Activated CD4-positive, alpha-beta T cell treated with anti-CD3 and anti-CD28 coated beads for 4 hours (primary cell): ENCODE measurements at places on chromosomes 2 and 18.
A peak's percentile ranks its signal among the peaks of the same experiment; 100 is the strongest.

GRCh38 chr2:177314722-177315264, 50.3 kb upstream of the NFE2L2 start:
- no peak for DNase-seq

DNA sequence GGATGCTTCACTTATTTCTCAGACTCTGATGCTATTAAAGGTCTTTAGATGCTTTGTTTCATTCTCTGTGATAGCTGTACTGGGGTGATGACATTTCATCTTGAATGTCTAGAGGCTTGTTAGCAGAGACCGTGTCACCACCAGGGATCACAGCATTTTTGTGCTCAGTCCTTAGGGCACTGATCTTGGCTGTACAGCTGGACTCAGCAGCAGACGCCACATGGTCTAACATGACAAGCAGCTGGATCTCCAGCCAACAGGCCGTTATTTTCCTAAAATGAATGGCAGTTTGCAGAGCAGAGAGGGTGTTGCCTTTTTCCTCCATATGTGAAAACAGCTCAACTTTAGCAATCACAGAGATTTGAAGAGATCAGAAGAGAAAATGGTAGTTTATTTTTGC, 491.8 kb downstream of the CDH2 start:
- DNase-seq: no peak

DNA sequence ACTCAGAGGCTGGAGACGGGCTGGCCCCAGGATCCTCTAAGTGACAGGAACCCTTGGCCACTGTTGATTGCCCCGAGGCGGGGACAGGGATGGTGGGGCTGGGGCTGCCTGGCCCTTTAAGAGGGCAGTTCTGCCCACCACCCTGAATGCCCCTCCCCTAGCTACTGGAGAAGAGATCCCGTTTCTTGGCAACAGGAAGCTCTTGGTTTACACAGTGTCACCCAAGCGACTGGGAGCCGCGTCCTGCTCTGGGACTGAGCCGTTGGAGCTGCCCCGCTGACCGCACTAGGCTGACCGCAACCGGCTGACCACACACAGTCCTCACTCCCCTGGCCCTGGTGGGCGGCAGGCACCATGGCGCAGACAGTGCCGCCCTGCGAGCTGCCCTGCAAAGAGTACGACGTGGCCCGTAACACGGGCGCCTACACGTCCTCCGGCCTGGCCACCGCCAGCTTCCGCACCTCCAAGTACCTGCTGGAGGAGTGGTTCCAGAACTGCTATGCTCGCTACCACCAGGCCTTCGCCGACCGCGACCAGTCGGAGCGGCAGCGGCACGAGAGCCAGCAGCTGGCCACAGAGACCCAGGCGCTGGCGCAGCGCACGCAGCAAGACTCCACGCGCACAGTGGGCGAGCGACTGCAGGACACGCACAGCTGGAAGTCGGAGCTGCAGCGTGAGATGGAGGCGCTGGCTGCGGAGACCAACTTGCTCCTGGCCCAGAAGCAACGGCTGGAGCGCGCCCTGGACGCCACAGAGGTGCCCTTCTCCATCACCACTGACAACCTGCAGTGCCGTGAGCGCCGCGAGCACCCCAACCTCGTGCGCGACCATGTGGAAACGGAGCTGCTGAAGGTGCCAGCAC, at the start of gene TEKT4:
TSS of gene TEKT4 (plus strand) at position 205 of the 862 bp plus-strand sequence. CDS start at position 355, 150 bp downstream.
- no peak for DNase-seq

DNA sequence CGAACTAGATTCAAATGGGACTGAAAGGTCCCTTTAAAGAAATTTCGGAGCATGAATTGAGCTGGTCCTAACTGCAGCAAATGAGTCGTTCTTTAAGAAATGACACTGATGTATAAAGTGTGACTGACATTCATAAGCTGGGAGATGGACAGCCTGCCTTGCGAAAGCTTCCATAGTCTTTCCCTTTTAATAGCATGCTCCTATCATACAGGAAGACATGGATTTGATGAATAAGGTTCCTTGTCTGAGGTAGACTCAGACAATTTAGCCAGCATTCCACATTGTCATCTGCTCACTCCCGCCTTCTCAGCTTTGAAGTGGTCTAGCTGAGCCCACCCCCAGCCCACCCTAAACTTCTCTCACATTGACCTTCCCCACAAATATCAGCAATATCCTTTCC, 264.9 kb downstream of the TSN start:
- no peak for DNase-seq

- no peak for DNase-seq
Observed at GRCh38 chr2:189676471-189676870, 2.0 kb downstream of the ANKAR start.

- DNase-seq: no peak
Observed at GRCh38 chr2:28558158-28558820, 62.4 kb downstream of the PLB1 start.

DNA sequence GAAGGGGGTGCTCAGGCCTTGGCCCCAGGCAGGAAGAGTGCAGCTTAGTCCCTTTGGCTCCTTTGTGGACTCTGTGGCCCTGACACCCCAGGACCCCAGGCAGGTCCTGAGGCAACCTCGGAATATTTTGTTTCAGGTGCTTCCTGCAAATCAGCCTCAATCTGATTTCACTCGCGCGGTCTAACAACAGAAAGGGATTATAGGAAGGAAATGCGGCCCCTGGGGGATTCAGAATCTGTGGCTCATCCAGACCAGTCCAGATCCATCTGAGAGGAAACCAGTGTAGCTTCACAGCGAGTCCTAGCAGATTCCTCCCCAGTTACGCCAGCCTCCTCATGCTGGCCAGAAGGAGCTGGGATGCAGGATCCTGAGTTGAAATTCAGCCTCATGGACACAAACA, 59.5 kb upstream of the YWHAQ start:
- no peak for DNase-seq

DNA sequence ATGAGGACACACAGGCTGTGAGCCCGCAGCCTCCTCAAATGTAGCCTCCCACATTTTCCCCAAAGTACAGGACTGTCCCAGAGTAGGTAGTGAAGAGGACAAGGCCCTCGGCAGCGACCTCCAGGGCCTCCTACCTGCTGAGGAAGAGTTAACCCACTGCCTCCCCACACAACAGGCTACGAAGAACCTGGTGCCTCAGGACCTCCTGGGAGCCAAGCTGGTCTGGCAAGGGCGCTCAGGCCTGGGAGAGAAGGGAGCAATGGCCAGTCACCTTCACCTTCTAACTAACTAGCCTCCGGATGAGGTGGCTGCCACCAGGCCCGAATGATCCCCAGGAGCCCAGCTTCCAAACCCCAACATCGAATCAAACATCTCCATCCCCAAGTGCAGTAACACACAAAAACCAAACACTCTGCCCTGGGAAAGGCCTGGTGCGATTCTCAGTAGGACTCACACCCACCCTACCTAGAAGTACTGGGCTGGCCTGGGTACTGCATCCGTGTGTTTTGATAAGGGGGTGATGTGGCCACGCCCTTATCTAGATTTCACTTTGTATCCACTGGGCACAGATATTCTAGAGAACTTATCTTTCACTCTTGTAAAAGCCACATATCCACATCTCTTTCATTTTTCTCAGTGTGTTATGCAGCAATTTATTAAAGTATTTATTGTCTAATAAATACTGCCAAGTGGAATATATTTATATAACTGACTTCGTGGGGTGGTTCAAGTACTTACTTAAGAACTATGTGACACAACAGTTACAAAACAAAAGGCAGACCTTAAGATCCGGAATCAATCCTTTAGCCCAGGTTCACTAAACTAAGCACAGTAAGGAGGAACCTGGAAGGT, 9.7 kb downstream of the ERFE start:
- DNase-seq: no peak

DNA sequence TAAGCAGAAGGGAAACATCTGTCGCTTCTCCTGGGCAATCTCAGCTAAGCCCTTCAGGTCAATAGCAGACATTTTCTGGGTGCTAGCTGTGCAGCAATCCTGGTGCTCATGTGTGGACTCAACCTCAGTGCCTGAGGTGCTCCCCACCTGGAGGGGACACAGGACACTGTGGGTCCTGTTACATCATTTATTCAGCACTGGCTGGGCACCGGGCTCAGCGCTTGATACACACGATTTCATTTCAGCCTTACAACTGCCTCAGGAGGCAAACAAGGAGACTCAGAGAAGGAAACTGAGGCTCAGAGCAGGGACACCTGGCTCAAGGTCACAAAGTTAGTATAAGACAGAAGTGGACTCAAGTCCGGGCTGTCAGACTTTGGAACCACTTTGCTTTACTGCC, 46.7 kb downstream of the MARCO start:
- no peak for DNase-seq

DNA sequence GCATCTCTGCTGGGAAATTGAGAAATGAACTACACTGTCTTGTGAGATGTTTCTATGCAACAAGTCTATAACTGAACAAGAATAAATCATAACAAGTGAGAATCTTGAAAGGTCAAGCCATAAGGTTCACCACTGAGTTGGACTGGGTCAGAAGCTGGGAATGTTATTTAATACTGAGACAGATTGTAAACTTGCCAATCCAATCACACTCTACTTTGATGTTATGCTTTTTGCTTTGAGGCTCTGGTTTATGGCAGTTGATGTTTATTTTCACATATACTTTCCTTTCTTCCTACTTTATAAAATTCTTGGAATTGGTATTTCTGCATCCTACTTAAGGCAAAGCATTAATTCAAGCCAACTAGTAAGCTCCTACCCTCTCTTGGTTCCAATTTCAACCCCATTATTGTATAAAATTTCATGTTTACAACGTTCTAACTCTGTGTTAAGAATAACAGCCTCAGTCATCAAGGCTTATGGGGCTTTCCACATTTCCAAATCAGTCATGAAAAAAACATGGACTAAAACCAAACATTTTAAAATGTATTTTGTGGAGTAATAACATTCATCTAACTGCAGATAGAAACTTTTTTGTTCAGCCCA, 533.4 kb downstream of the NYAP2 start:
- no peak for DNase-seq

DNA sequence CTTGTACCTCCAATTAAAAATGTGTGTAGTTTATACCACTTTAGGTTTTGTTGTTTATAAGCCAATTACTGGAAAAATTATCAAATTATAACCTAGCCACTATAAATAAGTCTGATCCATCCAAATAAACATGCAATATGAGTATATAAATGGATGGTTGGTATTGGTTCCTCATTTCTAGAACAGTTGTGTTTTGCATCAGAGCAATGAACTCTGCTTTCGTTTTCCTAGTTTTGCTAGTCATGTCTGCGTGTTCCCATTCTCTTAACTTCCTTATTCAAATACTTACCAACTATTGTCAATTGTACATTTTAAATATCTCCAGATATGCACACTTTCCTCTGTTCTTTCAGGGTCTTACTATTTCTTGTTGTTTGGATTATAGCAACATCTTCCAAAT, 641.7 kb downstream of the NR4A2 start:
- DNase-seq: no peak

DNA sequence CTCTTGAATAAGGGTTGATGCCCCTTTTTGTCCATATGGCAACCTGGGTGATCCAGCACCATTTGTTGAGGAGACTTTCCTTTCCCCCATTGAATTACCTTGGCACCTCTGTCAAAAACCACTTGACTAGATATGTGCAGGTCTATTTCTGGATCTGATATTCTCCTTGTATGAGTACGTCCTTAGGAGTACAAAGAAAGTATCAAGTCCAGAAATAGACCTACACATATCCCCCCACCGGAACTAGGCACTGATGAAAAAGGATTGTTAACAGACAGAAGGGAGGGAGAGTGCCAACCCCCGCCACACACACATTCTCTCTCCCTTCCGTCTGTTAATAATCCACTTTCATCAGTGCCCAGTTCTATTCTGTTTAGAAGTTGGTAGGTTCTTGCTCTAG, 225.0 kb downstream of the TMEM163 start:
- no peak for DNase-seq

DNA sequence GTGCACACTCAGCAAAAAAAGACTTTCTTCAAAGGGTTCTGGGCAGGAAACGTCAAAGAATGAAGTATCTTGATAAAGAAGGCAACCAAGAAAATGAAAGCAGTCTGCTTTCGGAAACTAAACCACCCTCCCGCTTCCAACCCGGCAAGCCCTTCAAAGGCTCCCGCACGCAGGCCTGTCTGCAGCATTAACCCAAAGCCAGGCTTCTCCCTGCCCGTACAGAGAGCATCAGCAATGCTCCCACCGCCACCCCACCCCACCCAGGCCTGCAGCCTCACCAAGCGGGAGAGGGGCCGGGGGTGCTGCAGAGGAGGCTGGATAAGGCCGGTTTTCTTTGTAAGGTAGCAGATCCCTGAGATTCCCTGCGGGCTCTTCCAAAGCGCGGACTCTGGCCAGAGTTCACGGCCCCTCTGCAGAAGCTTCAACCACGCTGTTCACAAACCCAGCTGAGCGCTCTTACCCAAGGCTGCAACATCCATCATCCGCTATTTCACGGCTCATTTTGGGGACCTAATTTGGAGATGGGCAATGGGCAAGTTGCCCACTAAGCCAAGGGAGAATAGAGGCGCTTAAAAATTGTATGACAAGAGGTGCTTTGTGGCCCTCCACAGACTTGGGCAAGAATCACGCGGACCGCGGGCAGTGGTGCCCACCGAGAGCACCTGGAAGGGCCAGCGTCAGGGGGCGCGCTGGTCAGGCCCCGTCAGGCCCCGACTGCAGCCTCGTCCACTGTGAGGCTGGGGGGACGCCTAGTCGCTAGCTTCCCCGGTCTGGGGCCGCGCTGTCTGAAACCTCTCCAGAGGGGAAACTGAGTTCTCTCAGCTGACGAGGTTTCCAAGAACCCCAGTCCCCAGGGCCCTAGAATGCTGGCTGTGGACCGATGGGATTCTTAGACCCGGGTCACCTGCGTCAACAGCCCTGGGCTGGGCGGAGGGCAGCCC, 225.4 kb upstream of the ID2 start:
- DNase-seq: peak; percentile 46

GRCh38 chr18:12532661-12533060, 124.9 kb downstream of the PRELID3A start:
- no peak for DNase-seq

GRCh38 chr2:129754831-129755230, 224.6 kb upstream of the RAB6C start:
- no peak for DNase-seq

- no peak for DNase-seq
Observed at GRCh38 chr2:181573140-181573736, 83.7 kb downstream of the CERKL start.

DNA sequence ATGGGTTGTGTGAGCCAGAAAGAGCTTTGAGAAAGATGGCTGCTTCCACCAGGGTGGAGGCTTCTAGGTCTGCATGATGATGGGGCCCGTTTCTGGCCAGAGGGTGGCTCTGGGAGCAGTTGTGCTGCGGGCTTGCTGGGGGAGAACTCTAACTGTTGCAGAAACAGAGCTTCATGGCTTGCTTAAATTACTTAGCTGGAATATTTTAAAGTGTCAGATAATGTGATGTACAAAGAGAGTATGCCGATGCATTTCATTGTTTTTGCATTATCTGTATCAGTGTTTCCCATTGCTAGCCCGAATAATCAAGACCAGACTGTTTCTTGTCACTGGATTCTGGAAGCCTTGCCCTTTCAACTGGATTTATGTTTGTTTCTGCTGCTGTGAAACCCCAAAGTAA, 6.3 kb upstream of the DRC1 start:
- DNase-seq: no peak

DNA sequence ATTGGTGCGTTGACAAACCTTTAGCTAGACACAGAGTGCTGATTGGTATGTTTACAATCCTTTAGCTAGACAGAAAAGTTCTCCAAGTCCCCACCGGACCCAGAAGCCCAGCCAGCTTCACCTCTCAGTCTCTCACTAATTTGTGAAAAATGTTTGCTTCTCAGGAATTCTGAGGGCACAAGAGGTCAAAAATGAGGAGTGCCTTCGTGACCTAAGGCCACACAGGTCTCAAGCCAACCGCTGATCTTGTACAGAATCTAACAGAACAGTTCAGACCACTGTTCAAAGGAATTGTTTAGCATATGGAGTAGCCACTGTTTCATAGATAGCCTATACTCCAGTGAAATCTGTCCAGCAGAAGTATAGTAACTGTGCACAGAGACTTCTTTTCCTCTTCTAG, 29.8 kb upstream of the LRRC30 start:
- no peak for DNase-seq
